Fibroblast of pulmonary artery (primary cell): ENCODE measurements at places on chromosomes 3 and 15.

GRCh38 chr3:176855901-176856486 is 341.3 kb downstream of the TBL1XR1 start:
- no peak for DNase-seq

DNA sequence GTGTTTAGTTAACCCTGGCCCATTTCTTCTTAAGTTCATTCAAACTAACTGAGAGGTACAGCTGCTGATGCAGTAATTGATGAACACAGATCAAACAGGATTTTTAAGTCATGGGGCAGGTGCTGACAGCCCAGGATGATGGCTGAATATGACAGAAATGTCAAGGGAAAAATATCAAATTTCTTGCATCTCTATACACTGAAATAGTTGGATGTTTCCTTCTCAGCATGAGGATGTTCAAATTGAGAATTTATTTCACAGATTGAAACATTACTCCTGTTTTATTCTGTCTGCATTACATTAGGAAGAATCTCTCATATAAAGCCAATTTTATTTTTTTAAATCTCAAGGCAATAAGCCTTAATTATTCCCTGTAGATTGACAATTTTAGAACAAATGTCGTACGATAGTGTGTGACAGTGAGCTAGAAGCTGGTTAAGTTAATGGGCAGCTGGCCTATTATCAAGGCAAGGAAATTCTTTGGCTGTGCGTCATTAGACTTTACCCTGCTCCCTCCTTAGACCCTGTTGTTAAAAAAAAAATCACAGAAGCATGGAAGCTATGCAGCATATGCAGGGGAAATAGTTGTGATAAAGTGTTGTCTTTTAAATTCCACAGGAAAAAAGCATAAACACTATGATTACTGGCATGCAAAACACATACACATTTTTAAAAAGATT is 183.8 kb upstream of the KCNMB2 start:
- DNase-seq, result peak; percentile 93

DNA sequence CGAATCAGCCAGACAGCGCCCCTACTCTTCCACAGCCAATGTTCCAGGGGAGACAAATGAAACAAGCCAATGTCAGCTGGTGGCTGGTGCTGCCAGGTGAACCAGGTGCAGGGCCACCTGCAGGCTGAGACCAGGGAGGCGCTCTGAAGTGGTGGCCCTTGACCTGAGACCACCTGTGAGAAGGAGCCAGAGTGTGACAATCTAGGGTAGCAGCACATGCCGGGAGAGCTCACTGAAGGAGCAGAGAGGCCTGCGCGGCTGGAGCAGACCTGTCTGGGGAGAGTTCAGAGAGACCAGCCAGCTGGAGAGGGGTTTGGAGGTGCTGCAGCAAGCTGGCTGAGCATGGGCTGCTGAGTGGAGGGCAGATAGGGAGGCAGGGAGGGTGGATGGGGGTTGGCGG is 693 bp upstream of the STAB1 start:
- no peak for DNase-seq

GRCh38 chr15:85005319-85005718 is 23.7 kb downstream of the PDE8A start:
- DNase-seq, result no peak

DNA sequence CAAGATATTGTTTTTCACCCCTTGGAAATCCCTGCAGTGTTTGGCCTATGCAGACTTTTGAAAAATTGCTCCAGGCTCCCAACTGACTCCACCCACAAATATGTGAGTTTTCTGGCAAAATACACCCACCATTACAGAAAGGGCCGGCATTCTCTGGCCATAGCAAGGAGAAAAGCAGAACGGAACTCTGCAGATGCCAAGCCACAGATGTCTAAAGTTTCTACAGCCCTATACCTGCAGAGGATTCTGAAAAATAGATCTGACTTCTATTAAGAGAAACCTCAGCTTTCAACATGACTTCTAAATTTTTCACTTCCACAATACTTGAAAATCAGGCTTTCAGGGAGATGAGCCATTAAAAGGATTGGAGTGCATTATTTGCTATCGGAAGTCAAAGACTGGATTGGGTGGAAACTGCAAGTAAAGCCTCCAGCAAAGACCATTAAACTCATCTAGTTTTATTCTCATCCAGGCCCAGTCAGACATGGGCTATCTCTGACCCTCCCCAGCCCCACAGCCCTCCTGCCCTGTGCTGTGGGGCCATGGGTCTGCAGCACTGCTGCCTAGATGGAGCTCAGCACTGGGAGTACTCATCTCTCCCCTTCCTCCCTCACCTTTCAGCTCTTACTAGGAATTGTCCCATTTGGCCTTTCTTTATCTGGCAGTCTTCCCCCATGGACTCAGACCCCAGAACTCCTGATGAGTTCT is 243.1 kb upstream of the GOLGA6L4 start:
- DNase-seq, result no peak

DNA sequence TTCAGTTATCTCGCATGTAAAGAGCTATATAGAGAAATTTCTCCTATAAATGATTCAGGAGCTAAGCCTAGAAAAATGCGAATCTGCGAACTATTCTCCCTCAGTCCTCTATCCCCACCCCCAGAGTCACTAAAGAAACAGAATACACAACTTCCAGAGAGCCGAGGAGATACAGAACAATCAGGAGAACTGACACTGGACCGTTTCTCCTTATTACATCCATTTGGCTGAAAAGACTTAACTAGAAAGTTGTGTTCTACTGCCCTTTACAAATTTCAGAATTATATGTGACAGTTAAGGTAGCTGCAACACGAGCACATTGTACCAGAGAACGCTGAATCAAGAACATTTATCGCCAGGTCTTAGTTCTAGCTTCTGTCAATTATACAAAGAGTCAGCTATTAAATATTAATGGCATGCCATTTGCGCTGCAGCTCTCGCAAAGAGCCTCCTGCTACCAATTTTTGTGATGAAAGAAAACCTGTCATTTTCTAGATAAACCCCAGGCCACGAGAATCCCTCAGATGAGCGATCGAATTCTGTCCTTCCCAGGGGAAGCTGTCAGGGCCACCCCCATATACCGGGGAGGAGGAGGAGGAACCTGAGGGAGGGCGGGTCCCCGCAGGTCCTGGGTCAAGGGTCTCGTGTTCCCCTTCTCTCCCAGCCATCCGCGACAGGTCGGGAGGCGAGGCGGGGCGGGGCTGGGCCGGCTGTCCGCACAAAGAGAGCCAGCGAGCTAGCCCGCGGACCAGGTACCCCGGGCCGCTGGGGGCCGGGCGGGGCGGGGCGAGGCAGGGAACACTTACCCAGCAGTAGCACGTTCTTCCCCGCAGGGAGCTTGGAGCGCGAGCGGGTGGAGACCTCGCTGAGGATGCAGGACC is 878 bp downstream of the DYNC1LI1 start:
- DNase-seq, result peak; percentile 43

DNA sequence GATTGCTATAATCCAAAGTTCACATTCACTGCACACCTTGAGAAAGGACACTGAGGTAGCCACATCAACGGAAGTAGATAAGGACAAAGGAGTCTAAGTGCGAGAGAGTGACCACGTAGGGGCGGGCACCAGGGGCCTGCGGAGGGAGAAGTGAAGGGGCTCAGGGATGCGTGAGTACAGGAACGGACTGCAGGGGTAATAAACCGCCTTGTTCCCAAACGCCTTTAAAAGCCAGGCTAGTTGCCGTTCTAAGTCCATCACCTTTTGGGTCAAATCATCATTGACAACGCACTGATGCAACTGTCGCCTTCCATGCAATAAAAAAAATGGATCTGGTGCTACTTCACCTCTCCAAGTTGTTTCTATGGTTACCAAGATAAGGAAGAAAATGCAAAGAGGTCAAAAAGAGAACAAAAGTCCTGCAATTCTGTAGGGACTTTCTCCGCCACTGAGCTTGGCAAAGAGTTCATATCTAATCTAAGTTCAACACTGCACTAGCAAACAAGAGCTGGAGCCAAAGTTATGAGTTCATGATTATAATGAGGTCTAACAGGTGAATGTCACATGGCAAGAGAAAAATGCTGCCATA is 32.6 kb upstream of the ATP11B start:
- no peak for DNase-seq
